ENCODE measurements at places on chromosomes 2 and 18.

DNA sequence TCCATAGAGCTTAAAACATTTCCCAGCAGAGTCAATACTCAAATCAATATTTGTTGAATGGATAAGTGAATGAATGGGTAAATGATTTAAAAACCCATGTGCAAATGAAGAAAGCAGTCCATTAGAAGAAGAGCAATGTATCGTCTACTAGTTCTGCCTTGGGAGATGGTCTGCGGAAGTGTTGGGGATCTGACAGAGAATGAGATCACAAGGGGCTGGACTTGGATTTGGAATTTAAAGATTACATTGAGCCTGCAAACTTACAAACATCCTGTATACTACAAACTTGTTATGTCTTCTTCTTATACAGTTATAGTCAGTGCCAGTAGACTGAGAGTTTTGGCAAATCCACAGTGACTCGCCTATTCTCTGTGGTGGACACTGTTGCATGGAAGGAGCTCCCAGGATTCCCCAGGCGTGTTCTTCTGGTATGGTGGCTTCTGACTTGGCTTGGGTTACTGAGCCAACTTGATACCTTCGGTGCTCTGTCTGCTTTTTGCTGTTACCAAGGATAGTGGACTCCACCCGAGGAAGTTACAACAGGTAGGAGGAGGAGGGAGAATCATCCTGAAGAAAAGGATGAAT lies 163.3 kb upstream of the SERPINE2 start:
- no peak for DNase-seq

DNA sequence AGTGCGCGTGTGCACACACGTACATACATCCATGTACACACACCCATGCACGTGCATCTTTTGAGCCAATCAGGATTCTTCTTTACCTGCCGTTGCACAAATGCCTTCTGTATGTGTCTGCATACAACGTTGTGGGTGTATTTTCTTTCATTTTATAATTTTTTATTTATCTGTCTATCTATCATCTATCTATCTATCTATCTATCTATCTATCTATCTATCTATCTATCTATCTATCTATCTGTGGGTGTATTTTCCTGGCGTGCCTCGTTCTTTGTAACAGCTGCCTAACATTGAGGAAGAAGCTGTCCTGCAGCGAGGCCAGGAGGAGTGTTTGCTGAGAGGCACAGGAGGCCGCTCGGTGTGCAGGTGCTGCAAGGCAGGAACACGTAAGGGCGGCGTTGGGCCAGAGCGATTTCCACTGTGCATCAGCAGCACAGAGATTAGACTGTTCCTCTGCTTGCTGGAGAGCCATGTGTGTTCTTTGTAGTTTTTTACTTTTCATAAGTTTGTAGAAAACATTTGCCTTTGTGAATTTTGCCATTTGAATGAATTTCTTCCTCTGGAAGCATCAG lies 84.4 kb downstream of the DGKD start:
- DNase-seq = no peak

DNA sequence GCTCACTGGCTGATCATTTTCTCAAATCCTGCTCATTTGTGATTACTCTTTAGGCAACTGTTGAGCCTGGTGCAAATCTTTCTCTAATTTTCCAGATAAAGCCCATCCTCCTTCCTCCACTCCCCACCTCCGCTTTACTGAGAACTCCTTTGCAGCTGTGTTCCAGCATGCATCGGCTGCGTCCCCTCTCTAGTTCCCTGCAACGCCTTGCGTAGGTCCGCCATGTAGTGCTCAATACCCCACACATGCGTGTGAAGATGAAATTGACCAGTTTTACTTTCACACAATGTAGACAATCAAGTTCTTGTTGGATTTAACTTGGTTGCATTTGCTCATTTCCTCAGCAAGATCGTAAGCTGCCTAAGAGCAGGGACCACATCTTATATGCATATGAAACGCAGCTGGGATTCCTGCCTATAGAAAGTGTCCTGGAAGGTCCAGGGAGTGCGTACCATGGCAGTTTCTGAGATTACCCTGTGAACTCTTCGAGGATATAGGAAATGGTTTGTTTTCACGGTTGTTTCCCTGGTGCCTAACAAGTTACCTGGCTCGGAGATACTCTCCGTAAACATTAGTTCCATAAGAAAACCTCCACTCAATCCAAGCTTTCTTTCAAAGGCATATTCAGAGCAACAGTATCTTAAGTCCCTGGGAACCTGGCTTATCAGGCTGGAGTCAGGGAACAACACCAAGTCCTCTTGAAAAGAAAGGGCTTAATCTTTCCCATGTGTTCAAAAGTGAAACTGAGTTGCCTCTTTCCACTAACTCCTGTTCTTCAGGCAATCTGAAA lies 766.4 kb upstream of the ID2 start:
- DNase-seq = no peak

GRCh38 chr2:138324068-138324771 lies 177.3 kb upstream of the SPOPL start:
- DNase-seq = no peak

- DNase-seq = no peak
These were observed 156.8 kb downstream of the CELF4 start for GRCh38 chr18:37408676-37409265.

- DNase-seq = no peak
These were observed 15.9 kb downstream of the CAPN10 start for GRCh38 chr2:240602266-240603050.

DNA sequence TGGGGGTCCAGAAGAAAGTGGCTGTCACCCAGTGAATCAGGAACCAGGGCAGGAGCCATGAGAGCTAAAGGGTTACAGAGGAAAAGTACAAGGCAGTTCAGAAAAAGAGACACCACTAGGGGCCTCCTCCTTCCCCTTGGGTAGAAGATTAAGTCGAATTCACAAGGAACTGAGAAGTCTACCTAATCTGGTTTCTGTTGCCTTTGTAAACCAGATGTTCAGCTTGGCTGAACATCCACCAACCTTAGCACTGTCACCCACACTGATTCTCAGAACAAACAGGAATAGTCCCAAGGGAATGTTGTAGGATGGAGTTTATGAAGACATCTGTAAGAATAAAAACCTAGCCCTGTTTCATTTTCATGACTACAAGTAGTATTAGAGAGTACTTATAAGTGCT lies 90.4 kb upstream of the NOSTRIN start:
- peak; percentile 19 for DNase-seq

- DNase-seq = no peak
These were observed 27.4 kb downstream of the NEMP2 start for GRCh38 chr2:190507135-190507534.

Measured in NCI-H526 treated with DMSO at 0.1 percent for 48 hours (cell line).